Activated naive CD4-positive, alpha-beta T cell (primary cell): ENCODE measurements at places on chromosomes 16 and 17.

GRCh38 chr17:36024106-36024869, 6.5 kb upstream of the CCL23 start:
- no peak for DNase-seq

GRCh38 chr17:5838661-5839300, 231.4 kb upstream of the WSCD1 start:
- DNase-seq = no peak

DNA sequence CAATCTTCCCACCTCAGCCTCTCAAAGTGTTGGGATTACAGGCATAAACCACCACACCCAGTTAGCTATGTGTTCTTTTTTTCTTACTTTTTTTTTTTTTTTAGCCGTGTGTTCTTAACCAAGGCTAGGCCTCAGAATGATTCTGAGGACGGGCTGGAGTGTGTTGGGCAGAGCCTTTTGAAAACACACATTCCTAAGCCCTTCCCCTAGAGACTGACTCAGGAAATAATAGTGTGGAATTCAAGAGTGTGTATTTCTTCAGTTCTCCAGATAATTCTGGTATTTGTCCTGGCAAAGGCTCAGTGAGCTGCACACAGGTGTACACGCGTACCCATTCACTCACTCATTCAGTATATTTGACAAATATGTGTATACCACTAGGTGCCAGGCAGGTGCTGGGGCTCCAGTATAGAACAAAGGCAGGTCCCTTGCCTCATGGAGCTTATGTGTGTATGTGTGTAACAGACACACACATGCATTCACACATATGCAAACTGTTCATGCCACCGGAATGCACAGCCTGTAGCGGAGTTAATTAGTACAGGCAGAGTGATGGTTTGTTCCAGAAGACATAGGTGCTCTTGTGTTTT, 19.4 kb upstream of the NFATC3 start:
- no peak for DNase-seq

- DNase-seq = no peak
Observed at GRCh38 chr16:27526180-27526579, 23.5 kb downstream of the GTF3C1 start.

- DNase-seq = no peak
Observed at GRCh38 chr16:89370081-89370511, 120.3 kb downstream of the ANKRD11 start.

- DNase-seq = no peak
Observed at GRCh38 chr16:3922241-3922640, 41.7 kb upstream of the CREBBP start.

DNA sequence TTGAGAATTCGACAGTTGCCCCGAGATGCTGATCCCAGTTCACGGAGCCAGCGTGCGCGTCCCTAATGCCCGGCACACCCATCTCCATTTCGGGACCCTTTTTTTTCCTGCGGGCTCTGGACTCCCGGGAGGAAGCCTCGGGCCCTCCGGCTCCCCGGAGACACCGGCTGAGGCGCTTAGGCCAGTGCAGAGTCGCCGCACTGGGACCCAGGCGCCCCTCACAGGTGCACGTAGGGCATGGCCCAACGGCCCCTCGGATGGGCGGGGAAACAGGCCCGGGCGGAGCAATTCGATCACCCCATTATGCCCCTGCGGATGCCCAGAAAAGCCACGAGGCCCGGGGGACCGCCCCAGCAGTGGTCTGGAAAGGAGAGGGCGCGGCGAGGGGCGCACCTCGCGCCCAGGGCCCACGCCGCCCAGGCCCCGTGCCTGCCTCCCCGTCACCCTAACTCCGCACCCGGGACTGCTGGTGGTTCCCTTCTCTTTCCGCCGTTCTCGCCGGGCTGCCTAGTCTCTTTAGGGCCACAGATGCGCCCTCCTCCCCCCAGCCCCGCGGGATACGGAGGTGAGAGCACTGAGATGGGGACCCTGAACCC, 18.5 kb upstream of the ZFHX3 start:
- no peak for DNase-seq

GRCh38 chr17:78875363-78876093, 27.5 kb downstream of the CEP295NL start:
- DNase-seq = no peak

GRCh38 chr17:67718325-67718941, 697 bp downstream of the NOL11 start:
- no peak for DNase-seq

- peak; percentile 50 for DNase-seq
Observed at GRCh38 chr17:16352667-16353316, 477 bp downstream of the CENPV start.

DNA sequence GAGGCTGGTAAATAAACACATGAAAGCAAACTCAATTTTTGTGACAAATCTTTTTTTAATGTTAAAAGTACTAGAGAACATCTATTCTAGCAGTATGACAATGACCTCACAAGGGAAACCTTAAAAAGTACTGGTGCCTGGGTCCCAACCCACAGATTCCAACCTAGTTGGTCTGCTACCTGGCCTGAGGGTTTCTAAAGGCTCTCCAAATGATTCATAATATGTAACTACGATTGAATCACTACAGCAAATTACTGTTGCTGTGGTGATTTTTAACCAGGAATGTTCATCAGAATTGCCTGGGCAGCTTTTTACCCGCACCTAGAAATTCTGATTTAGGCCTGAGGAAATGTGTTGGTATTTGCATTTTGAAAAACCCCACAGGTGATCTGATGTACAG, 26.1 kb downstream of the CDR2 start:
- DNase-seq = no peak

GRCh38 chr16:13014476-13014875, 113.1 kb downstream of the SHISA9 start:
- DNase-seq = no peak

- DNase-seq = no peak
Observed at GRCh38 chr16:19346335-19346922, 60.9 kb downstream of the CLEC19A start.

- DNase-seq = no peak
Observed at GRCh38 chr16:5738586-5738985, 641.0 kb upstream of the EEF2KMT start.

- no peak for DNase-seq
Observed at GRCh38 chr16:89402962-89403361, 87.4 kb downstream of the ANKRD11 start.

GRCh38 chr17:6212766-6213165, 142.6 kb downstream of the WSCD1 start:
- no peak for DNase-seq

DNA sequence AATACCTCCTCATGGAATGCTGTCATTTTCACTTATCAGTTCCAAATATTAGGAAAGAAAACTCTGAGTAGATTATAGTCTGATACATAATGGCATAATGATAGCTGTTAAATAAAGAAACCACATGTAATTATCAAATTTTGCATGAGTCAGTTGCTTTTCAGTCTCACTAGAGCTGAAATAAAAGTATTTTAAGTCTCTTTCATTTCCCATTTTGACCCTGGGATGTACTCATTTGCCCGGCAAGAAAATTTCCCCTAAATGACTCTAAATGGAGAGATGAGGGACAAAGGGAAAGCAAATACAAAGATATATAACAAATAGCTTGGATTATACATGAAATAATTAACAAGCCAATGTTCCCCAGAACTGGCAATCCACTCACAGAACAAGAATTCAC, 47.9 kb upstream of the CPHXL start:
- no peak for DNase-seq

GRCh38 chr17:44831371-44831770, 1.3 kb upstream of the GJC1 start:
- DNase-seq = no peak

GRCh38 chr16:56848955-56849689, 15.9 kb upstream of the SLC12A3 start:
- DNase-seq = no peak

- DNase-seq = no peak
Observed at GRCh38 chr17:73465130-73465952, 153.5 kb upstream of the CDC42EP4 start.

GRCh38 chr16:28524681-28525171, 14.0 kb downstream of the NUPR1 start:
- DNase-seq = no peak
